ENCODE measurements at places on chromosomes 11 and 22.

DNA sequence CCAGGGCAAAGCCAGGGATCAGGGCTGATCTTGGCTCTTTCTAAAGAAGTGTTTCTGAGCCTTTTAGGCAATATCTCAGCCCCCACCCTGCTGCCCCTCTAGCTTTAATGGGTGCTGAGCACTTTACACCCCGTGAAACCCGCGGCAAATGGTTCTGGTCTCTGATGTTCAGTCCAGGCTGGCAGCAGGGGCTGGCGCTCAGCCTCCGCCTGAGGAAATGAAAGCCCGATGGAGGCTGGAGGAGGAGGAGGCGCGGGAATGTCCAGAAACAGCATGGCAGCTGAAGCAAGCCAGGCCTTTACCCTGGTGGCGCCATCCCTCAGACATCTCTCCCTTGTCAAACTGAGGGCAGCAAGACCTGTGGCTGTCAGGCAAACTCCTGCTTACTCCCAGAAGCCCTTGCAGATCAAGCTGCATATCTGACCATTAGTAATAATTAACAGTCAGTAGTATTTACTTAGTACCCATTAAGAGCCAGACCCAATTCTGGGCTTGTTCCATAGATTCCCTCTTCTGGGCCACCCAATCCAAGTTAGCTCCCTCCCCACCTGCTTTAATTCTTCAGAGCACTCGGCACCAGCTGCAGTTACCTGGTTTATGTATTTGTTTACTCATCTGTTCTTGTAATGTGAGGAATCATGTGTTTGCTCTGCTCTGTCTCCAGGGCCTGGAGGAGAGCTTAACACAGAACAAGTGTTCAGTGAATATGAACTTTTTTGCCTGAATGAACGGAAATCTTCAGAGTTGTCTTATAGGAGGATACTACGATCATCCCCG is 15.0 kb upstream of the ALX4 start:
- no peak for DNase-seq

DNA sequence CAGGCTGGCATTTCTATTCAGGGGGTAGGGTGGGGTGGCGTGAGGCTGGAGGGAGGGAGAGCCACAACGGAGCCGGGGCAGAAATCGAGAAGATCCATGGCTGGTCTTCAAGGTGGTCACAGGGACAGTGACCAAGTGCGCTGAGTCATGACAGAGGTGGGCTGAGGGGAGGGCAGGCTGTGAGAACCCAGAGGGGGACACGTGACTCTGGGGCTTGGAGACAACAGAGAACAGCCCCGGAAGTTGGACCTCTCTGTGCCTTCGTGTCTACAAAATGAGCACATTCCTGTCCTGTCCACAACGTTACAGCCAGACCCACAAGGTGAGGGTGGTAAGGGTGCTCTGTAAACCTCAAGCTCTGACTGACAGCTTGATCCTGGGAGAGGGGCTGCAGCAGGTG is 35.1 kb upstream of the ARFGAP3 start:
- no peak for DNase-seq

GRCh38 chr11:46338636-46338987 is 8.7 kb upstream of the DGKZ start:
- DNase-seq = no peak

- DNase-seq = no peak
Observed at GRCh38 chr11:36532941-36533601, 23.0 kb upstream of the TRAF6 start.

DNA sequence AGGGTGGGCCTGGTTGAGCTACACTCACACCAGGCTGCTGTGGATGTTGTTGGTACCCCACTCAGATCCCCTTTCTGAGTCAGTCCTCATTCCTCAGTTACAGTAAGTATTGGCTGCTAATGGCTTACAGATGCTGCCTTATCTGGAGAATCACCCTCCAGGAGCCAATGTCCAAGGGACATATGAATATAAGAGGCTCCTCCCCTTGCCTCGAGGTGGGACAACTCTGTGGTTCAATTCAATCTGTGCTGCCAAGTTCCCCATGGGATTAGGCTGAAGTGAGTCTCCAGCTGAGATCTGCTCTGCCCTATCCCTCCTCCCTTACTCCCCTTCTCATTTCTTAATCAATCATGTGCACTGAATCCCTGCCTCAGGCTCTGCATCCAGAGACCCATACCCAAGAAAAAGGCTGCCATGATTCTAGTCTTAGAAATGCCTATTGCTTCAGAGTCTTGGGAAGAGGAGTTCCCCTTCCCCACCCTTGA is 168.8 kb upstream of the SYT13 start:
- no peak for DNase-seq

GRCh38 chr11:59615120-59615636 is 396 bp downstream of the OSBP start:
- no peak for DNase-seq

DNA sequence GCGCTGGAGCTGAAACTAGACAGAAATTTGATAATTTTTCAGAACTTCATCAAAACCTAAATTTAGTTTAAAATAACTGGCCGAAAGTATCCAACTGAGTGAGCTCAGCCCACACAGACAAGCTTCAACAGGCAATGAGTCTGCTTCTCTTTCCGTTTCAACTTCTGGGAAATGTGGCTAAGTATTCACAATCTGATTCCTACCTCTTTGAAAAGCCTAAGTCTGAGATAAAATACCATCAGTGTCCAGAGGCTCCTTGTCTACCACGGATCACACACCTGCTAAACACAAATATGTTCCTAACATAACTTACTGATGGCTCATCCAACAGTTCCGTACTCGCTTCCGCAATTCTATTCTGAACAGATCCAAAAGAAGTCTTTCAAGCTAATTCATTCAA is 8.5 kb downstream of the SIK3 start:
- no peak for DNase-seq

DNA sequence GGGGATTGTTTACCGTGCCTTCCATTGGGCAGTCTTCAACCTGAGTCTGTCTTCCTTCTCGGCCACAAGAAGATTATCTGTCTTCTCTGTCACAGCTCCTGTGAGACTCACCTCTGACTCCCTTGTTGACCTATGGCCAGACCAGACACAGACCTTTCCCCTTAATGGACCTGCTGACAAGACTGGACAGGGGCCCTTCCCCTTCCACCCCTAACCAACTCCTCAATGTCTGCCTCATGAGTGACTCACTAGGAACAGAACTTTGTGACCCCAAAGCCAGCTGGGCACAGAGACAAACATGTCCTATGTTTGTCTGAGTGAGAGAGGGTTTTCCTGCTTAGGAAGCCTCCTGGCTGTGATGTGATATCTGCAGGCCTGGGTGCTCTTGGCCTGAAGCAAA is 405.0 kb downstream of the BRD1 start:
- no peak for DNase-seq

DNA sequence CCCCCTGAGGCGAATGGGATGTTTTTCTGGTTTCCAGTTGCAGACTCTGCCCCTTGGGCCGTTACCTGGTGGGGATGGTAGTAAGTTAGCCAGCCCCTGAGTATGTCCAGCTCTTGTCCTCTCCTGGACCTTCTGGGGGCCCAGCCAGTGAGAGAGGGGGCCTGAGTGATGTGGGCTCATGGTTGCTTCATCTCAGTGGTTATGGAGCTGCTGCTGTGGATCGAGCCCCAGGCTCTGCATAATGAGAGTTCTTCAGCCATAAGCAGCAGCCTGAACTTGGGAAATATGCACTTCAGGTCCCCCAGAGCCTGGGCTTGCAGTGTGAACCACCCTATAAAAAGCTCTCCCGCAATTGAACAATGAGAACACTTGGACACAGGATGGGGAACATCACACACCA is 5.9 kb downstream of the TMPRSS13 start:
- DNase-seq = no peak

- no peak for DNase-seq
Observed at GRCh38 chr11:76201672-76202412, 4.5 kb downstream of the WNT11 start.

GRCh38 chr11:85699957-85700741 is 14.2 kb upstream of the CCDC89 start:
- no peak for DNase-seq

- DNase-seq = no peak
Observed at GRCh38 chr22:50691521-50691920, 18.9 kb downstream of the SHANK3 start.

DNA sequence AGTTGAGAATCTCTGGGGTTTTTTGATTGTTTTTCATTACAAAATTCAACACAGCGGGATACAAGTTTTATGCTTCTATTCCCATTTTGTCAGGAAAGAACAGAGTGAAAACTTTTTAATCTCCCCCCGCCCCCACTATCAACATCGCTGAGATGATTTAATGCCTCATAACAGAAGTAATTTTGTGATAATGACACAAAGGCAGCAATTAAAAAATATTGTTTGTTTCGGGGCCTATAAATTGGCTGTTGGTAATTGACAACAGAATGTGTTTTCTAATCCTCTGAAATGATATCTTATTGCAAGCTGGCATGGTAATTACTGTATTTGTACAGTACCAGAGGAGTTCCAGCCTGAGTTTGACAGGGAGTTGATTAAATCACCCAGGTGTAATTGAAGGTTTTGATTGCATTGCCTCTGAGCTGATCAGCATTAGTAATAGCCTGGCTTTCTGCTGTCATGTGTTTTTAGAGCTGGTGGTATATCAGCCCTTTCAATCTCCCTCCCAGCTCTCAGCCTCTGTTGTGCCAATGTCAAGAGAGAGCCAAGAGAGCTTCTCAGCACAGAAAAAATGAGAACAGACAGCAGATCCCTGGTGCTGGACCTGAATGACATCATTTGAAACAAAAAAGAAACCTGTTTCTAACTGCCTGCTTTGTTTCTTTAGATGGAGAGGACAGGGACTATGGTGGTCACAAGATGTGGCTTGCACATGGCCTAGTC is 265.1 kb downstream of the FAM76B start:
- DNase-seq = no peak

DNA sequence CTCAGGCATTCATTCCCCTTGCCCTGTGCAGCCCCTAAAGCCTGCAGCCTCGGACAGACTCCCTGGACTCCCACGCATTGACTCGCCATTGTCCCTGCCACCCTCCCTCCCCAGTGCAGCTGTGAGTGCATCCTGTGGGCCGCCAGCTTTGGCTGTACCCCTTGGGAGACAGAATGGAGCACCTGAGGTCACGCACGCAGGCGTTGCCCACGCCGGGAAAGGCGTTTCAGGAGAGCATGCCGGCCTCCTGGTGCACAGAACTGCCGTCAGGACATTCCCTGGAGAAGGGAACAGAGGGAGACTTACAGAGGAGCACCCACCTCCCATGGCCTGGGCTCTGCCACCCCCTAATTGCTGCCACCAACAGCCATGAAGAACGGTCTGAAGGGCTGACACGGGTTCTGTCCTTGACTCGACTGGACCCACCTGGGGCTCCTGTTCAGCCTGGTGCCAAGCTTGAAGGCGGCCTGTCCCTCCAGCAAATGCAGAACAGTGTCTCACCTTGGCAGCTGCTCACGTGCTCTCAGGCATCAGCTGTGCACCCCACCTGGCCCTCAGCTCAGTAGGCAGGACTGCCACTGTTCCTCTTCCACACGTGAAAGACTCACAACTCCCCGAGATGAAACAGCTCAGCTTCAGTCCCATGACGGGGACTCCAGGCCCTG is 503.8 kb downstream of the BRD1 start:
- DNase-seq = no peak

GRCh38 chr11:102421261-102421660 is 31.3 kb downstream of the TMEM123 start:
- no peak for DNase-seq

GRCh38 chr22:40345271-40345670 is 1.0 kb upstream of the ADSL start:
- no peak for DNase-seq

DNA sequence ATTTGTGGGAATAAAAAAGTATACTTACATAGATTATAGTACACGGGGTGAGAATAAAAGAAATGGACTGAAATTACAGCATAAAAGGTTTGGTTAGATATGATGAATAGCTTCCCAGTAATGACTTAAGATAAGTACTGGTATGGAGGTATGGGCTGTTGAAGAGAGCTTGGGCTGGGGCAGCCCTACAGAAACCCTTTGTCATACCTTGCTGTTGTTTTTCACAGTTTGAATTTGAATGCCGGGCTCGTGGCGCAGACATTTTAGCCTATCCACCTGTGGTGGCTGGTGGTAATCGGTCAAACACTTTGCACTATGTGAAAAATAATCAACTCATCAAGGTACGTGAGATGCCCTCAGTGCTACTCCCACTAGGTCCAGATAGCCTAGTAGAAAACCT is 42.3 kb upstream of the RBX1 start:
- no peak for DNase-seq

DNA sequence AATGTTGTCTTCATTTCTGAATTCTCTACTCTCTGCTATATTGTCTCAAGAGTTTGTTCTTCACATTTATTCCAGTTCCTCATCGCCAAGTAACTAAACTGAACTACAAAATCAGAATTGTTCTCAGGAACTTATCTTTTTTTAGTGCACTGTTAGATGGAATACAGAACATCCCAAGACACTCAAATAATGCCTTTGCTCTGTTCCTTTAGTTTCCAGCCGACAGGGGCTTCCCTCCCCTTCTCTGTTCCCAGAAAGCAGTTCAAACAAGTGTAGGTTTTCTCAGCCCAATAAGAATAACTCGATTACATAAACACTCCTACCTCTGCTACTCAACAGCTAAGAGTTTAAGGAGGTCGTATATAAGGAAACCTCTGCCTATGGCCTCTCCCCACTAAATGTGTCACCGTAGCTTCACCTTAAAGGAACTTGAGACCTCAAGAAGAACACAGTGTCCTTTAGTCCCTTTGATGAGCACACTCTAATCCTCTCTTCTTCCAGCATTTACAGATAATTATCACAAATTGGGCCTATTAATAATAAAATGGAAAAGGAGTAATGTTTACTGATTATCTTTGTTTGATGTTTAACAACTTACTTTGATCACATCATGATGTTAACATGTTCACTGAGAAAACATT is 6.9 kb downstream of the POU2AF3 start:
- DNase-seq = no peak

DNA sequence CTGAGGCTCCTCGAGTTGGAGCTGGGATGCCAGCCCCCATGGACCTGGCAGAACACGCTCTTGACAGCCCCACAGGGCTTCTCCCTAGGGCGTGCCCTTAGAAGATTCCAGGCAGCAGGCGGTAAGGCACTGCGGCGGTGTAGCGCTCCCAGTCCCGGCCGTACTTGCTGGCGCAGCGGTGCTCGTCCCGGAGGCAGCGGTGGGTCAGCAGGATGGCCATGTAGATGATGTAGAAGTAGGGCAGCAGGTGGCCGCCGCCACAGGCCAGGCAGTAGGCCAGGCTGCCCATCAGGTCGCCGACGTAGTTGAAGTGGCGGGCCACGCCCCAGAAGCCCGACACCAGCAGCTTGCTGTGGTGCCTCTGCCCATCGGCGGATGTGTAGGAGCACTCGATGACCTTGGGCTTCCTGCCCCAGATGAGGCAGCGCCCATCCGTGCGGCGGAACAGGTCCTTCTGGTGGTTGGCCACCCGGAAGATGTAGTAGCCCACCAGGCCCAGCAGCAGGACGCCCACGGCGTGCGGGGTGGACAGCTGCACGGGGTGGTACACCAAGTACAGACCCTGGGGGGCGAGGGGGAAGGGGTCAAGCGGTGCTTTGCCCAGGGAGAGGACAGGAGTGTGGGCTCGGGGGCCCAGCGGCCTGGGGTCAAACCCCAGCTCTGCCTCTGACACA is 12.8 kb downstream of the DHCR7 start:
- no peak for DNase-seq

- DNase-seq = no peak
Observed at GRCh38 chr22:23219822-23220484, 39.6 kb downstream of the BCR start.

- no peak for DNase-seq
Observed at GRCh38 chr11:79377406-79377805, 63.4 kb downstream of the TENM4 start.

Data from T1000 (cell line).